ENCODE measurements at places on chromosomes 5 and 9.

- no peak for DNase-seq
Observed at GRCh38 chr5:32439086-32439642, 5.4 kb downstream of the ZFR start.

GRCh38 chr9:38360839-38361472 is 31.5 kb upstream of the ALDH1B1 start:
- DNase-seq = no peak

GRCh38 chr9:111013250-111013649 is 25.0 kb downstream of the LPAR1 start:
- no peak for DNase-seq

GRCh38 chr9:100083448-100084127 is 15.2 kb downstream of the ERP44 start:
- no peak for DNase-seq

- no peak for DNase-seq
Observed at GRCh38 chr9:107386396-107386795, 103.2 kb downstream of the KLF4 start.

DNA sequence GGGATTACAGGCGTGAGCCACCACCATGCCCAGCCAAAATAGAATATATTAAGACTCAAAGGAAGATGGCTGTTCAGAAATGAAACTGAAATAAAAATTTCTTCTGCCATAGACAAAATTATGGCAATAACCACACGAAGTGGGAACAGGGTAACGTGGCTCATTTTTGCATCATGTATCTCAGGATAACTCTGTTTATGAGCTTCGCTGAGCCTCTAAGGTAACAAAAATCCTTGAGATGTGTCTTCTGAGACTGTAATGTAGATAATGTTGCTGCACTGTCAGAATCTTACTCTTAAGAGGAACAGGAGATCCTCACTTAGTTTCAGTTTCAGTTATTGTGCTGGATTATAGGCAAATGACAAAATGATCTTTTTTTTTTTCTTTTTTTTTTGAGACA is 153.8 kb downstream of the GOLPH3 start:
- DNase-seq = peak; percentile 35

- no peak for DNase-seq
Observed at GRCh38 chr5:57842364-57843058, 359.9 kb upstream of the ACTBL2 start.

GRCh38 chr9:87678650-87679355 is 47.1 kb upstream of the CTSL start:
- DNase-seq = peak; percentile 28

GRCh38 chr5:90813392-90813791 is 254.8 kb downstream of the ADGRV1 start:
- no peak for DNase-seq

DNA sequence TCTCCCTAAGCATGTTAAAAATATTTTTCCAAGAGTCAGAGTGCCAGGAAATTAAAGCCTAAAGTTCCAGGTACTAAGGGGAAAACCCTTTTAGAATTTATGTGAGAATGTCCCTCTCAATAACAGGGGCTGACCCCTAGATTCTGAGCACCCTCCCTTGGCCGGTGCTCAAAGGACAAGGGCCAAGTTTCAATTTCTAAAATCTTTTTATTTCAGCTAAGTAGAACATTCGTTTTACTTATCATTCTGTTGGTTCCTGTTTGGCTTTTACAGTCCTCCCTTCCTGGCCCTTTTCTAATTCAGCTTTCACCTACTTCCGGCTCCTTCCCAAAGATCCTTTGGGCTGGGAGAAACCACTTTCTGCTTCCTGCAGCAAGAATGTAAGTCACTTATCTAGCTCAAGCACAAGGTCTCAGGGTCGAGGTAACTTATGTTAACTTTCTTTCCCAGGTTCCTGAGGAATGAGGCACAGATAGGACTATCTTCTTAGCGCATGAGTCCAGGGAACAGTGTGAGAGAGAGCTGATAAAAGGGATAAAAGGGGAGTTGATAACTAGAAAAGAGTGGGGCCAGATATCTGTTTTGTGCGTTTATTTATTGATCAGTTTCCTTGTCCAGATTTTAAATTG is 34.6 kb upstream of the F2RL2 start:
- no peak for DNase-seq

DNA sequence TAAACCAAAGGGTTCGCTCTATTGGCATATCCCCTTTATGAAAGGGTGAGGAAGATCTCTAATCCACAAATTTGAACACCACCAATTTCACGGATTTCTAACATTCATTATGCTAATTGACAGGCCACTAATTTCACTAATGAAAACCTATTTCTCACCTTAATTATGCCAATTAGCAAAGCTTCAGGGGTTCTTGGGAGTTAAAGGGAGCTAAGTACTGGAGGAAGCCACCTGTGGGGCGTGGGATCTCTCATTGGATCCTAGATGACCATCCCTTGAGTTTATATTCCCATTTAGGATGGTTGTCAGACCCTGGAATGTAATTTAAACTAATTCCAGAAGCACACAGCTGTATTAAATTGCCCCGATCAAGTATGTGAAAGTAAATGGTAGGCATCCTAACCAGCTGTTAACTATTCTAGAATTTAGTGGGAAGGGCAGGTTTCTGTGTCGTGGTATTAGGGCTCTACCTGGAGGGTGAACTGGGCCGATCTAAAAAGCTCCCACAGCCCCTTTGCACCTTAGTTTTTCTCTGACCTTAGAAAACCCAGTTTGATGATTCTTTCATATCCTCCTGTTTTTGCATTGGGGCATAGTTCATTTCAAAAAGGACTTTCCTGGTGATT is 77.1 kb downstream of the C9orf152 start:
- no peak for DNase-seq

DNA sequence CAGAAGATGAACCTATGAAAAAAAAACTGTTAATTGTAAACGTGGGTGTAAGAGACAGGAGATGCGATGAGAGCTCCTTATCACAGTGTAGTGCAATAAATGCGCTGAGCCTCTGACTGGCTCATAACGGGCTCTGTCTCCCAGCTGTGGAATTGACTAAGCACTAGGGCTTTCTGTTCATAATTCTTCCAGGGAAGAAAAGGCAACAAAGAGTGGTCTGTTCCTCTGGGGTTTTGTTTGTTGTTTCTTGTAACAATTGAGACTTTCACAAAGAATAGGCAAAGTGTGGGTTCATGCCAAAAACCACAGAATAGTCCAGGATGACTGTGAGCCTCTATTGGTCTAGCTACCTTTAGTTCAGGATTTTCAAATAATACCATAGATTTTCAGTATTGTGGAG is 39.4 kb downstream of the UBE2QL1 start:
- DNase-seq = no peak

DNA sequence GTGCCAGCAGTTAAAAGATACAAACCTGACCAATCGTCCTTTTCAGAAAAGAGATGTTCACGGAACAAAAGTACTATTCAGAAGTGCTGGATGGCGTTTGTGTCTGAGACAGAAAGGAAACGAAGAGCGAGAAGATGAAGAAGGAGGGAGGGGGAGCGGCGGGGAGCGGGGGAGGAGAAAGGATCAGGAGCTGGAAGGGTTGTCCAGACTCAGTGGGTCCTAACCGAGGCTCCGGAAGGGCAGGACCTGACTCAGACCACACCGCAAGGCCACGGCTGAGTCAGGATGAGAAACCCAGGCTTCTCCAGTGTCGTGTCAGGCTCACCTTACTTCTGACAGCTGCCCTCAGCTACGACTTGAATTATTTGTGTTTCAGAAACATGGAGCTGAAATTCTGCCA is 46.2 kb downstream of the PAX5 start:
- no peak for DNase-seq

GRCh38 chr5:133124891-133125290 is 73.1 kb downstream of the HSPA4 start:
- no peak for DNase-seq

DNA sequence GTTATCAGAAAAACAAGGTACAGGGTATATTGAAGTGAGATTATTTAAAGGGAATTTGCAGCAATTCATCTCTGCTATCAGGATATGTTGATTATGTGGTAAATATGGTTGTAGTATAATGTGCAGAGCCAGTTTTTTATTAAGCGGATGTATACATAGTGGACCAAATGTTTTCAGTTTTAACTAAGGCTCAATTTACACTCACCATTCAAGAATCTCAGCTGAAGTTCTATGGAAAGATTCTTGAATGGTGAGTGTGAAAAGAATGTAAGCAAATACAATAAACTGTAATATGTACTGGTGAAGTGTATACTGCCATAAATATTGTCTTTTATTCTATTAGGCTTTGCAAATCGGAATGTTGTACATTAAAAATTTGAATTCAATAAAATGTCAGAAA is 895.9 kb upstream of the CDH10 start:
- DNase-seq = no peak

DNA sequence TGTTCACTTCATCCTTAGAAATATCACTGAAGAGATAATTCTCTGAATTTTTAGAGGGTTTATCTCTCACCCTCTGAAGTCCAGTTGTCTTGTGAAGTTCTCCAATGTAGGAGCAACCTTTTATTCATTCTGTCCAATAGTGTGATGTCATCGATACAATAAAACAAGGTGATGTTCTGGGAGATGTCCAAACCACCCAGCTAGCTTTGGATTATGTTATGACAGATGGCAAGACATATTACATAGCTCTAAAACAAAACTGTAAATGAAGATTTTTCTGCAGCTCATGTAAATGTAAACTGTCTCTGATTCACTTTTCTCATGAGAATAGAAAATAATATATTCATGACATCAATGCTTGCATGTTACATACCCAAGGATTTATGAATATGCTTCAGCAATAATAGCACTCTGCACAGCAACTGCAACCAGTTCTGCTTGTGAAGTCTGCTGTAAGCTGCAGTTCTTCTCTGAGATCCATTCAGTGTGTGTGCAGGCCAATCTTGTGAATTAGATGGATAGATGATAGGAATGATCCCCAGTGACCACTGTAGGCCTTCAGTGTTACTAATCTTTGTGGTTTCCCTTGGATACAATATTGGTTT is 172.6 kb upstream of the CDH12 start:
- no peak for DNase-seq

- no peak for DNase-seq
Observed at GRCh38 chr5:119864286-119864685, 234.9 kb downstream of the FAM170A start.

GRCh38 chr9:98808875-98809274 is 1.4 kb downstream of the GALNT12 start:
- DNase-seq = no peak

GRCh38 chr5:33328818-33329217 is 111.9 kb upstream of the TARS1 start:
- DNase-seq = no peak

- DNase-seq = peak; percentile 39
Observed at GRCh38 chr9:132163457-132163875, 1.6 kb downstream of the NTNG2 start.

DNA sequence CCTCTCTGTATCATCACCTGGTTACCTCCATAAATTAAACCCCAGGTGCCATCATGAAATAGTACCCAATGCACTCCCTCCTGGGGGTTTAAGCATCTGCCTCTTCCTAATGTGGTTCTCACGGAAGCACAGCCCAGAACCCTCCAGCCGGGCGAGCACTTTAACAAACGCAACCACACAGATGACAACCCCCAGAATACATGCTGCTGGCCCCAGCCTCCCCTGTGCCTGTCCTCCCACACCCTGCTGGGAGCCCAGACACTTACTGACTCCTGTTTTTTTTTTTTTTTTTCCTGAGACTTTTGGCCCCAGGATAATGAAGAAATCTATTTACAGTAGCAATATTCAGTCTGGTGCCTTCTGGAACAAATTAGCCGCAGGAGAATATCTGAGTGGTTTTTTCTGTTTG is 50.0 kb upstream of the COL5A1 start:
- no peak for DNase-seq

DNA sequence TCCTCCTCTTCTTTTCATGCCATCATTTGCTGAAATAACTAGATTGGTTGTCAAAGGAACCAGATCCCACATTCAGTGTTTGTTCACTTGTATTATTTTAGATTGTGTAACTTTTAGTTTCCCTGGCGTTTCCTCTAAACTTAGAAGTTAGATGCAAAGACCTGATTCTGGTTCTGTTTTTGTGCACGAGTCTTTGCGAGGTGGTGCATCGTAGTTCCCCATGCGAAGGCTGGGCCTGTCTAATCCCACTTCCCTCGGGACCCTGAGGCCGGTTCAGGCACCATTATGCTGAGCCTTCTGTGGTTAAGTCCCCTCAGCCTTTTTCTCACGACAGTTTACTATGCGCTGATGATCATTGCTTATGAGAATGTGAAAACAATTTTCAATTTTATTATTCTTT is 219.1 kb upstream of the OTULINL start:
- no peak for DNase-seq

DNA sequence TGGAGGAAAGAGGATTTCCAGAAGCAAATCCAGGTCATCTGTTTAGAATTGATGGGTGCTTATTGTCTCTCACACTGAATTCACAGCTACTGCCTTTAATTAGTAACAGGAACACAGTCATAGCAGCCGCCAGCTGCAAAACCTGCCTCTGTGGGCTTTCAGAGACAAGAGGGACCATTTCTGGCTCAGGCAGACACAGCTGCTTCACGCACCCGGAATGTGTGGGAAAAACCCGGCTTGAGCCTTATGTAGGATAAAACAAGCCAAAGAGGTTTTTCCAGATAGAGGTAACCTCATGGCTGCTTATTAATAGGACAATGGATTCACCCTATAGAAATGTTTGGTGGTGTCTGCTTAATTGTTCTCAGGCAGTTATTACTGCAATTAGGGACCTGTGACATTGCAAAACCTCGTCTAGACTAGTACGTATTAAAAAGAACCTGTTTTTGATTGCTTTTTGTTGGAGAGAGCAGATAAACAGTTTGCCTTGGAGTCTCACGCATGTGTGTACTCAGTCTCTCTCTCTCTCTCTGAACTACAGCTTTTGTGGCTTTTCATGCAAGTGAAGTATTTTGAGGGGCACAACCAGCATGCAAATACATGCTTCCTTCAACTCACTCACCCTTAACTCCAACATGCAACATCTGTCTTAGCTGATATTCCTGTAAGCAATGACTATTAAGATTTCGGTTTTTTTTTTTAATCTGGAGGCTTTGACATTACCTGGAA is 302.7 kb downstream of the PLK2 start:
- no peak for DNase-seq

GRCh38 chr5:32790411-32790951 is 79.4 kb downstream of the NPR3 start:
- DNase-seq = no peak

- DNase-seq = no peak
Observed at GRCh38 chr5:121660142-121660541, 191.5 kb upstream of the FTMT start.

DNA sequence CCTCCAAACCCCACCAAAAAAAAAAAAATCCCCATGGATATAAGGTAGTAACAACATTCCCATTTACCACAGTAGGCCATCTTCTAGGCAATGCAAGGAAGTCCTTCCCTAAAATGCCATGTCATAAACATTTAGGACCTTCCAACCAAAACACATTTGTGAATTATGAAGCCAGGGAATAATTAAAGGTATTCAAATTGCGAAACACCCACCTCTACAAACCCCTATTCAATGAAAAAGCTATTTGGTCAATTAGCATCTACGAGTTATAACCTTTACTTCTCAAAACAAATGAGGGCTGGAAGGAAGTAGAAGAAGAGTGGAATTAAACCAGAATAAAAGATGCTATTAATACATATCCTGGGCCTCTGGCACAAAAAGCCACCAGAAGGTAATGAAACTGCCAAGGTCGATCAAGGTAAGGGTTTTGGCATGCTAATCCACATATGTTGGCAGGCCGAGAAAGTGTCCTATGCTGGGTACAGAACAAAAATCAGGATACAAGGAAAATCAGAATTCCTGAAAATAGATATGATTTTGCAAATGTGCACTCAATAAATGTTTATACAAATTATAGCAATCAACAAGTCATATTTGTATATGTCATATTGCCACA is 47.7 kb downstream of the MTMR12 start:
- no peak for DNase-seq

All from hematopoietic multipotent progenitor cell (in vitro differentiated cells).